ENCODE measurements at places on chromosomes 2 and 18.

DNA sequence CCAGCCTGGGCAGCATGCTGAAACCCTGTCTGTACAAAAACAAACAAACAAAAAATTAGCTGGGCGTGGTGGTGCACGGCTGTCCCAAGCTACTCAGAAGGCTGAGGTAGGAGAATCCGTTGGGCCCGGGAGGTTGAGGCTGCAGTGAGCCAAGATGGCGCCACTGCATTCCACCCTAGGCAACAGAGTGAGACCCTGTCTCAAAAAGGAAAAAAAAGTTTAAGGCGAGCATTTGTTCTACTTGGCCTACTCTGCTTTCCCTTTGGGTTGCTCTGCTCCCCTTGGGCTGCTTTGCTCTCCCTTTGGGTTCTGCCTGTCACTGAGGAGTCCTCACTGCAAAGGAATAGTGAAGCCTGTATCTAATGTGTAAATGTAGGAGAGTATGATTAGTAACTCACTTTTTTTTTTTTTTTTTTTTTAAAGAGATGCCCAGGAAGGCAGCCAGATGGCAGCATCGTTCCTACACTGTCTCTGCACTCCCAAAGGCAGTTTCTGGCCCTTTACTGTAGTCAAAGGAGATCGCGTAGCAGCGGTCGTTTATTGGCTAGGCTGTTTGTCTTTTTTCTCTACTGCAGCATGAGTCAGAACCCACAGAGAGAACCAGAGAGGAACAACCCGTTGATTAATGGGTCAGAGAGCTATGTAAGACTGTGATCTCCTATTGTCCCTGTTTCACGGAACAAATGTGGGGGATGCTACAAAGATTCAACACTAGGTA lies 118.3 kb upstream of the CWC22 start:
- DNase-seq, result peak; percentile 97

DNA sequence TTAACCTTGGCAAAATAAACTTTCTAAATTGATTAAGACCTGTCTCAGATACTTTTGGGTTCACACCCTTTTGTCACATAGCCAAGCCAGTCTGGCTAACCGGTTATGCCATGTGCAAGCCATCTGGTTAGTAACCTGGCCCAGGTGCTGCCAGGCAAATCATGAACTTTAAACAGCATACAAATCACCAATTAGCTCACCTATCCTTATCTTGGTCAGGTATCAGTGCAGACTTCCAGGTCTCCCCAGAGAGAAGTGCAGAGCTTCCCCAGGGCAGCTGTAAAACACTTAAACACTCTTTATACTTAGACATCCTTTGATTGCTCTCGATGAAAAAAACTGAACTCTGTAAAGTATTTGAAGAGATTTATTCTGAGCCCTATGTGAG lies 14.9 kb upstream of the MC5R start:
- no peak for DNase-seq

DNA sequence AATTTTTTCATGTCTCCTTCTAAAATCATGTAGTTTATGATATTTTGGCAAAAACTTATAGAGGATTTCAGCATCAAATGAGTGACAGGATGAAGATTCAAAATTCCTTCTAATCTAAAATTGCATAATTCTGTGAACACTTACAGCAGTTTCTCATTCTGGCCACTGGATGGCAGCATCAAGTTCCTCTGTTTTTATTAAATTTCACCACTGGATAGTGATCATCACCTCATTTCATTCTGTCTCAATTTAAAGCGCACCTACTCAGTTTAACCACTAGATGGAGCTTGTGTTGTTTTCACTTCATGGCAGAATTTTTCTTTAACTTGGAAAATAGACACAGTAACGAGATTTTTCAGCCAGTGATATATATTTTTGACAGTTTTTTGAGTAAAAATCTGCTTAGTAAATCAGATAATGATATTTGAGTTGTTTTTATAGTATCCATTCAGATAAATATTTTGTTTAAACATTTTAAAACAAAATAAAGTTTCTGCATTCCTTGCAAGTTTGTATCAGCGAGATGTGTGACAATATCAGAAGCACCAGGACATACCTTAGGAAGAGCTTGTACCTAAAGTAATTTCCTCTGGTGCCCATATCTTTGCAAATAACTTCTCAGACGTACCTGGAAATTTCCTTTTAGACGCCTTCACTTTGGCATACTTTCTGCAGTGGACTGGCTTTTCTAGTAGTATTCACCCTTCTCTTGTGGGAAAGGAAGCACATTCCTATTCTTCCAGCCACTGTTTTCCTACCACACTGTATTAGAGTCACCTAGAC lies 94.7 kb upstream of the ARHGAP15 start:
- peak; percentile 81 for DNase-seq

GRCh38 chr2:240013343-240013742 lies 11.8 kb downstream of the NDUFA10 start:
- DNase-seq, result peak; percentile 32

Data from fibroblast of mammary gland (primary cell).